ENCODE measurements at places on chromosomes 7 and 10. TPM values are rescaled to one million over a fixed set of nuclear protein-coding genes. Genes with fewer than 3 reads are reported as not detected.

- H3K36me3 ChIP-seq: no peaks in the 10 kb centered on the region
- no peak for DNase-seq
- H3K27ac ChIP-seq: no peak overlapping the region
- H3K27me3 ChIP-seq: no peaks in the 10 kb centered on the region
Measured at GRCh38 chr10:86730227-86730626, 26.2 kb upstream of the BMPR1A start.

DNA sequence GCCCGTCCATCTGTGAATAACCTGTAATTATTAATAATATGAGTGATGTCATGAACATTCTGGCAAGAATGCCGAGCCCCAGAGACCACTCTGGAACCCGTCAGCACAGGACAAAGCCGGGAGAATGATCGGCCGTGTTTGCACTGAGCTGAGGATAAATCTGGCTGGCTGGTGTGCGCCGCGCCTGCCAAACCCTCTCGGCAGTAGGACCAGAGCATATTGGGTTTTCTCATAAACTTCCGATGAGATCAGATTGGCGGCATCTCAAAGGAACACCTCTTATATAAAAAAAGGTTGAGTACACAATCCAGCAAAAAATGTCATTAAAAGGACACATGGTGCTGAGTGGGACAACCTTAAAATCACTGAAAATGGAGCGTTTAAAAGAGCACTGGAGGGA lies 296.0 kb upstream of the MKI67 start:
- H3K36me3 ChIP-seq: no peaks in the 10 kb centered on the region
- no peaks in the 10 kb centered on the region for H3K27me3 ChIP-seq
- no peak overlapping the region for H3K27ac ChIP-seq
- no peaks in the 10 kb centered on the region for H3K4me1 ChIP-seq
- no peak overlapping the region for H3K4me3 ChIP-seq
- DNase-seq: no peak

GRCh38 chr7:5088906-5089305 lies 43.2 kb downstream of the RBAK start:
- H3K27ac ChIP-seq: no peak overlapping the region
- no peaks in the 10 kb centered on the region for H3K27me3 ChIP-seq
- no peak overlapping the region for H3K4me3 ChIP-seq
- peaks cover 3% of the 10 kb centered on the region for H3K4me1 ChIP-seq
- no peaks in the 10 kb centered on the region for H3K36me3 ChIP-seq

GRCh38 chr10:17835688-17836087 lies 26.5 kb downstream of the MRC1 start:
- H3K27me3 ChIP-seq: no peaks in the 10 kb centered on the region
- no peaks in the 10 kb centered on the region for H3K36me3 ChIP-seq
- no peaks in the 10 kb centered on the region for H3K4me1 ChIP-seq
- DNase-seq: no peak
- no peak overlapping the region for H3K27ac ChIP-seq
- H3K4me3 ChIP-seq: no peak overlapping the region

DNA sequence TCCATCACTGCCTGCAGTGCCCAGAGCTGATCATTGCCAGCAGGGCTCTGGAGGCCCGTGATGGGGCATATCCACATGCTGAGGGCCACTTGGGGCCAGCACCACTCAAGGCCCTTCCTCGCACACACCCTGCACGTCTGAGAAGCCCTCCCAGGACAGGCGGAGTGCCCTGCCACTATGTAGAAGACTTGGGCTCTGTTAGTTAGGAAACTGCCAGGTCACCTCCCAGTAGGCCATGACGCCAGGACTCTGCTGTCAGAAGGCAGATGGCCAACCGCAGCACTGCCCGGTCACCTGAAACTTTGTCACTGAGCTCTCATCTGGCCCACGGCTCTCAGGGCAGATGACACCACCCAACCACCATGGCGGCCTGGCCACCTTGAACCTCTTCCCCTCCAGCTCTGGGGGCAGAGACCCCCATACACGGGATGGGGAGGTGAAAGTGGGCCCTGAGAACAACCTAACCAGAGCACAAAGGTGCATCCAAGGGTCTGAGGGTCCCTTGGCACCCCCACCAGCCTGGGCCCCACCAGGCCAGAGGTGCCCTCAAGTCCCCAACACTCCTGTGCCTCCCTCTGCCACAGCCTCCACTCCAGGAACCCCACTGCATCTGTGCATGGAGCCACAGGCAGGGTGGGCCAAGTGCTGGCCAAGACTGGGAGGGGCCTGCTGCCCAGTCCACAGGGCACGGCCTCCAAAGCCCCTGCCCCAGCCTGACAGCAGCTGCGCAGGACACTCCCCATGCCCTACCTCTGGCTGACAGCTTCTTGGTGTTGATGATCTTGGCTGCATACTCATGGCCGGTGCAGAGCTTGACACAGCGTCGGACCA lies 41.8 kb downstream of the CAMK2B start:
- H3K27me3 ChIP-seq: no peaks in the 10 kb centered on the region
- DNase-seq: no peak
- H3K27ac ChIP-seq: no peak overlapping the region

DNA sequence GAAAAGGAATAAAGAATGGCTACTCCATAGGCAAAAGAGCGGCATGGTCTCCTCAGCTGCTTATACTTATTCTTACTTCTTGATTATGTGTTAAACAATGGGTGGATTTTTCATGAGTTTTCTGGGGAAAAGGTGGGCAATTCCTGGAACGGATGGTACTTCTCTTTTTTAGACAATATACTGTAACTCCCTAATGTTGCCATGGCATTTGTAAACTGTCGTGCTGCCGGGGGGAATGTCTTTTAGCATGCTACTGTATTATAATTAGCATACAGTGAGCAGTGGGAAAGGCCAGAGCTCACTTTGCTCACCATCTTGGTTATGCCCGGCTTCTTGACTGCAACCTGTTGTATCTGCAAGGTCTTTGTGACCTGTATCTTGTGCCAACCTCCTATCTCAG lies 372.1 kb upstream of the AKR1E2 start:
- no peaks in the 10 kb centered on the region for H3K4me1 ChIP-seq
- no peak for DNase-seq
- no peak overlapping the region for H3K4me3 ChIP-seq
- no peaks in the 10 kb centered on the region for H3K27me3 ChIP-seq
- H3K27ac ChIP-seq: no peak overlapping the region

GRCh38 chr10:77600640-77601039 lies 37.0 kb downstream of the KCNMA1 start:
- no peaks in the 10 kb centered on the region for H3K36me3 ChIP-seq
- H3K4me1 ChIP-seq: no peaks in the 10 kb centered on the region
- DNase-seq: no peak

- H3K27ac ChIP-seq: no peak overlapping the region
- H3K4me3 ChIP-seq: no peak overlapping the region
- no peaks in the 10 kb centered on the region for H3K4me1 ChIP-seq
- H3K36me3 ChIP-seq: no peaks in the 10 kb centered on the region
Measured at GRCh38 chr10:83222832-83223742, 916.2 kb upstream of the GHITM start.

GRCh38 chr7:12685550-12685949 lies 1.9 kb upstream of the ARL4A start:
- no peaks in the 10 kb centered on the region for H3K36me3 ChIP-seq
- no peak overlapping the region for H3K27ac ChIP-seq
- H3K4me3 ChIP-seq: no peak overlapping the region
- peaks cover 2% of the 10 kb centered on the region for H3K4me1 ChIP-seq

GRCh38 chr7:37482505-37482904 lies 33.8 kb upstream of the ELMO1 start:
- no peaks in the 10 kb centered on the region for H3K27me3 ChIP-seq
- H3K27ac ChIP-seq: no peak overlapping the region
- DNase-seq: no peak
- no peaks in the 10 kb centered on the region for H3K4me1 ChIP-seq

GRCh38 chr10:91389636-91390512 lies 20.3 kb upstream of the HECTD2 start:
- no peaks in the 10 kb centered on the region for H3K36me3 ChIP-seq
- H3K4me1 ChIP-seq: no peaks in the 10 kb centered on the region
- no peaks in the 10 kb centered on the region for H3K27me3 ChIP-seq

The STYXL1 gene
- 29.9 TPM for total RNA-seq

The ACSM6 gene
- total RNA-seq: not detected

The CFAP70 gene
- total RNA-seq: 6.0 TPM

The SPDYE11 gene
- not detected for total RNA-seq

The SVOPL gene
- 2.4 TPM for total RNA-seq

The CALHM3 gene
- not detected for total RNA-seq

The STEAP1 gene
- total RNA-seq: 4.4 TPM

All from kidney (tissue), 22 donors.